ENCODE measurements at places on chromosomes 11 and 22. TPM values are rescaled to one million over a fixed set of nuclear protein-coding genes. Genes with fewer than 3 reads are reported as not detected.

- DNase-seq, result no peak
Measured at GRCh38 chr11:15801126-15801525, 555.2 kb downstream of the SOX6 start.

GRCh38 chr11:22982903-22983302, 122.6 kb upstream of the CCDC179 start:
- DNase-seq, result no peak

The ADORA2A gene
- polyA plus RNA-seq, result 9.3 TPM

- peak; percentile 60 for DNase-seq
Measured at GRCh38 chr11:72589802-72590761, 84.1 kb downstream of the PDE2A start.

- DNase-seq, result peak; percentile 93
Measured at GRCh38 chr22:23385678-23386631, 194.1 kb downstream of the IGLL1 start.

- no peak for DNase-seq
Measured at GRCh38 chr11:119880143-119880542, 151.1 kb upstream of the NECTIN1 start.

The RAB3IL1 gene
- 9.8 TPM for polyA plus RNA-seq

GRCh38 chr11:83666149-83666548, 380.0 kb upstream of the CCDC90B start:
- no peak for DNase-seq

- peak; percentile 83 for DNase-seq
Measured at GRCh38 chr11:68329978-68330699, 17.7 kb downstream of the LRP5 start.

The TUBA8 gene
- 1.7 TPM for polyA plus RNA-seq

DNA sequence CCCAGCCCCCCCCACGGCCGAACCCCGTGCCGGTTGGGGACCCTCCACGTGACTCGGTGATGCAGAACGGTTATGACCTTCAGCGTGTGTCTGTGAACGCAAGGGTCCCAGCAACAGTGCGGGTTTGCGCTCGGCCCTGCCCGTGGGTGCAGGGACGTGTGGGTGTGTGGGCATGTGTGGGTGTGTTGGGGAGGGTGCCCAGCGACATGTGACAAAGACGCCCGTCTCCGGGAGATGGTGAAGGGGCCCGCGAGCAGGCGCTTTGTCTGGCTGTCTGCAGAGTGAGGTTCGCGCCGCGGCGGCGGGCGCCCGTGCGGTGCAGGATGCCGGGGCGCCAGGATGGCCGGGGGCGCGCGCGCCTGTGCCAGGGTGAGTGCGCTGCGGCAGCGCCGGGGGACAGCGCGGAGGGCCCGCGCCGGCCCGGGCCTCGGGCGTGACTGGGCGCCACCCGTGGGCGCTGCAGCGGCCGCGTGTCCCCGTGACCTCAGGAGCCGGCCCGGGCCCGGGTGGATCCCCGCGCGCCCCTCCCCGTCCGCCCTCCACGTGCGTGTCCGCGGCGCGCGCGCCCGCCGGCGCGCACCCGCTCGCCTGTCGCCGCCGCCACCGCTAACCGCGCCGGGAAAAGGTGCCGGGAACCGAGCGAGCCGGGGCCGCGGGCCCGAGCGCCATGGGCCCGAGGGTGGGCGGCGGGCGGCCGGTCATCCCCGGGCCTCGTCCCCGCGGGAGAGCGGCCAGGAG, at the start of gene LRFN4:
Gene LRFN4 (plus strand): TSS at position 569 of the 738 bp plus-strand sequence. CDS start 681 bp downstream, outside the sequence.
- peak; percentile 90 for DNase-seq

DNA sequence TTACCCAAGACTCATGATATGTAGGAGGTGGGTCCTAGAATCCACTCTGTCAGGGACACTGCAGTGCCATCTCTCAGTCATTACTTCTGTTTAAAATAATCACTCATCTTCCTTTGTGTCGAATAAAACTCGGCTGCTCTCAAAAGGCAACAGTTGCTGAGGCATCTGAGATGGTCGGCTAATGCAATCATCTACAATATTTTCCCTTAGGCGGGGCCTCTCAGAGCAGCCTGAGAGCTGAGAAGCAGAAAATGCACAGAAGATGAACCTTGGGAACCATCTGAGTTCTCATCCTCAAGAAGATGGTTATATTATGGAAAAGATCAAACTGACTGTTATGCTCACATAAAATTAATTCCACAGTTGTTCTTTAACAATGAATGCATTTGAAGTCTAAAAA, 1518.2 kb upstream of the TENM4 start:
- no peak for DNase-seq

DNA sequence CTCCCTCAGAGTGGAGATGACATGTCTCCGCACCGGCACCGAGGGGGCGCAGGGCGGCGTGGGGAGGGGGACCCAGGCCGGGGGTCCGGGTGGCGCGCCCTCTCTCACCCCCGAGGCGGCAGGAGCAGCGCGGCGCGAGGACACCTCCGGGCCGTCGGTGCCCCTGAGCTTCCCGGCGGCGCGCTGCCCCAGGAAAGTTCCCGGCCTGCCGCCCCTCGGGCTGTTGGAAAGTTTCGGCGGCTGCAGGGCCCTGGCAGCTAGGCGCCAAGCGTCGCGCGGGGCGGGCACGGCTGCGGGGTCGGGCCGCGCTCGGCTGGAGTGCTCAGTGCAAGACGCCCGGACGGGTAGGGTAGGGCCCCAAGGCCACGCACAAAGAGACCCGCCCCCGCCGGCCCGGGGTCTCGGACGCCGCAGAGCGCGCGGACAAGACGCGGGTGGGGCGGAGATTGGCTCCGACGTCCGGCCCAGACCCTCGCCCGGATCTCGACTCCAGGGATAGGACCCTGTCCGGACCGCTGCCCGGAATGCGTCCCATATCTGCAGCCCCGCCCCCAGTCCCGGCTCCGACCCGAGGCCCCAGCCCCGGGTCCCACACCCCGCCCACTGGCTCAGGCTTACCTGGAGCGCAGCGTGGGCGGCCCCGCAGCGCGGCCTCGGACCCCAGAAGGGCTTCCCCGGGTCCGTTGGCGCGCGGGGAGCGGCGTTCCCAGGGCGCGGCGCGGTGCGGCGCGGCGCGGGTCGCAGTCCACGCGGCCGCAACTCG, 471 bp downstream of the ARVCF start:
- DNase-seq, result peak; percentile 71

GRCh38 chr11:123491241-123491640, 61.2 kb downstream of the GRAMD1B start:
- DNase-seq, result no peak

DNA sequence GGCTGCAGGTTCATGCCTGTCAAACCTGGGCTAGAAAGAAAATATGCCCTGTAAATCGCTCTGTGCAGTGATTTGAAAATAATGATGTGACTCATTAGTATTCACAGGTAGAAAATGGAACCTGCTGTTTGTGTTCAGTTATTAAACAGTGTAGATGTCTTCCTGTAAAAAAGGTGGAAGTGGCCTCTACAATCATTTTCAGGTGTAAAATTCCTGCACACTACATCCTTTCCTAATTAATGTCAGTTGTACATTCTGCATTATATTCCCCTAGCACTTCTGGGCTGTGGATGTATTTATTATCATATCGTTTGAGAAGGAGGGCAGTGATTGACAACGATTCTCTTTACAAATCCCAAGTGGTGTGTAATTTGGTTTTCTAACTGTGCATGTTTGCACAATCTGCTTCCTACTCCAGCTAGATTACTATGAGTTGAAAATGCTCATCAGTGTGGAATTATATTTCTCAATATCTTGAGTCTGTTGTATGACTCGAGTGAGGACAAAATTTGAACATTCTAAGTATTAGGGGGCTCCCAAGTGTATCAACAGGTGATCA, 454.0 kb upstream of the DDI1 start:
- no peak for DNase-seq

The GRAP2 gene
- polyA plus RNA-seq, result 0.13 TPM

- DNase-seq, result peak; percentile 46
Measured at GRCh38 chr11:86174101-86175046, 70.2 kb upstream of the EED start.

The CHST1 gene
- polyA plus RNA-seq, result 2.7 TPM

DNA sequence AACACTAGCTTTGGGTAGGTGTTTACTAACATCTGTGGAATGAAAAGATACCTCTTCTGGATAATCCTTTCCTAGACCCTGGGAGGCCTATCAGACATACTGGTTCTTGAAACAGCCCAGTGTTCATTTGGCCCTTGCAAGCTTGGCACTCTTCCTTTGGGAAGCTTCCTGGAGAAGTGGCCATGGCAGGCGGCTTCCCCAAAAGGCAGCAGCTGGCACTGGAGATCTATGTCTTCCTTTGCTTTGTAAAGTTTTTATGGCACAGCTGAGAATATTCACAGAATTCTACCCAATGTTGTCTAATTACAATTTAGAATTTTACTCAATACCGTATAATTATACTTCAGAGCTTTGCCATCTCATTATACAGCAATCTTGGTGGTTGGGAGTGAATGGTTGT, 199.2 kb upstream of the C11orf87 start:
- DNase-seq, result no peak

The METTL15 gene
- 7.1 TPM for polyA plus RNA-seq

DNA sequence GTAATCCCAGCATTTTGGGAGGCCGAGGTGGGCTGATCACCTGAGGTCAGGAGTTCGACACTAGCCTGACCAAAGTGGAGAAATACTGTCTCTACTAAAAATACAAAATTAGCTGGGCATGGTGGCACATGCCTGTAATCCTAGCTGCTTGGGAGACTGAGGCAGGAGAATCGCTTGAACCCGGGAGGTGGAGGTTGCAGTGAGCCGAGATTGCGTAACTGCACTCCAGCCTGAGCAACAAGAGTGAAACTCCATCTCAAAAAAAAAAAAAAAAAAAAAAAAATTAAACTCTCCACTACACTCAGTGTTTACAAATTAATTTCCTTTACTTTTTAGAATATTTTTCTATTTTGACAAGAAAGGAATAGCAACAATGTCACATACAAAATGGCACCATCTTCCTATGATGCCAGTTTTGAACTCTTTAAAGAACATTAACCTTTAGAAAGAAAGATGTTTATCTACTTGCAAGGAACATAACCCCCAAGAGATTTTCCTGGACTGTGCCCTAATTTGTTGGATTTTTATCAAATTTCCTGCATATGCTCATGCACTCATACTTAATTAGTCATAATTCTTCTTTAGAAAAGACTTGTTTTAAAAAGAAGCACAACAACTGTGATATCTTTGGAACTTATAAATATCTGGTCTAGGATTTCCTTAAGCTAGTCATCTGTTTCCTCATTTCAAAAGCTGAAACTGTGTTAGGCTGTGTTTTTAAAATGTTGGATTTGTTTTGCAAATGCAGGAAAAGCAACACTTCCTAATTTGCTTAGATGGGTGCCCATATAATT, 22.6 kb upstream of the HIPK3 start:
- DNase-seq, result no peak

- no peak for DNase-seq
Measured at GRCh38 chr11:128279866-128280265, 307.5 kb downstream of the ETS1 start.

- no peak for DNase-seq
Measured at GRCh38 chr11:120182790-120183491, 27.9 kb upstream of the OAF start.

DNA sequence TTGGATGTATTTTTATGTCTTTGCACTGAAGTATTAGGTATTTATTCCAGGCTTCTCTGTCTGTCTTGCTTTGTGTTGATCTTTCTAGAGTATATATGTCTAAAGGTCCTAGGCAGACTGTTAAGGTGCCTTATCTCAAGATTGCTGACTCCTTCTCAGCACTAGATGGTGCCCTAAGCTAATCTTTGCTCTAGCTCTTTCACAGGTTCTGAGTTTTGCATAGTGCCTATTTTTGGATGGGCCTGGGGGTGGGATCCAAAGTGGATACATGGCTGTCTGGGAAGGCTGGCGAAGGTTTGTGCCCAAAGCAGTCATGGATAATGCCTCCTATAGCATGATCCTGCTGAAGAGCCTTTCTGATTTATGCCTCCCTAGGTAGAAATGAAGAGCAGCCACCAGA, 154.9 kb downstream of the TRPC6 start:
- DNase-seq, result no peak

DNA sequence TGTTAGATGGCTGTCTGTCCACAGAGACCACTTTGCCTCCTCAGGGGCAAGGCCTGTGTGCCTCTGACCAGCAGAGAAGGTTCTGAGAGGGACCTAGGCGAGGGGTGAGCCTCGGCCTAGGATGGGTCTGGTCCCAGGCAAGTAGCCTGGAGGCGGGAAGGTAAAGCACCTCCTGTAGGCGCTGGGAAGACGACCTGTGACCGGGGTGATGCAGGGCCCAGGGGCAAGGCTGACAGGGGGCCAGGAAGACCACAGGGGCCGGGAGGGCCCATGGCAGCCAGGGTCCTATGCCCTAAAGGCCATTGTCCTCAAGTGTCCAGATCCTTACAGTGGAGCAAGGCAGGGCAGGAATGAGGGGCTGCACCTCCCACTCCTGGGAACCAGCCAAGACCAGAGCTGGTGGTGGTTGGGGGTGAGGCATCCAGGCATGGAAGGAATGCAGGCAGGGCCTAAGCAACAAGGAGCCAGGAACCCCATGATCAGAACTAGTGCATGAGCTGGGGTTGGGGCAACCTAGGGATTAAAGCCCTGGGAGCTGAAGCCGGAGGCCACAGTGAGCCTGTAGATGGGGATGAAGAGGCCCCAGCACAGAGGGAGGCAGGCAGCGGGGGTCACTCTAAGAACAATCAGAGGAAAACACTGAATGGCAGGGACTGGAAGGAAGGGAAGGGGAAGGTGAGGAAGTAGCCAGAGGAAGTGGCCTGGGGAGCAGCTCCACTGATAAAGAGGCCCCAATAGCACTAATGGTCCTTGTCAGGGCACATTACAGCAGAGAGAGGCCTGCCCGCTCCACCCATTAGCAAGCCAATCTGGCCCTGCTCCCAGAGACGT, 32.9 kb upstream of the KLHL35 start:
- no peak for DNase-seq

GRCh38 chr11:104967534-104968354, 630 bp downstream of the CASP4 start:
- DNase-seq, result no peak

The MS4A14 gene
- not detected for polyA plus RNA-seq

GRCh38 chr11:32833921-32834320, 4.2 kb downstream of the PRRG4 start:
- DNase-seq, result no peak

The PRG2 gene
- not detected for polyA plus RNA-seq

GRCh38 chr11:8794677-8795103, 112.1 kb downstream of the RPL27A start:
- no peak for DNase-seq

The OR52H1 gene
- not detected for polyA plus RNA-seq

DNA sequence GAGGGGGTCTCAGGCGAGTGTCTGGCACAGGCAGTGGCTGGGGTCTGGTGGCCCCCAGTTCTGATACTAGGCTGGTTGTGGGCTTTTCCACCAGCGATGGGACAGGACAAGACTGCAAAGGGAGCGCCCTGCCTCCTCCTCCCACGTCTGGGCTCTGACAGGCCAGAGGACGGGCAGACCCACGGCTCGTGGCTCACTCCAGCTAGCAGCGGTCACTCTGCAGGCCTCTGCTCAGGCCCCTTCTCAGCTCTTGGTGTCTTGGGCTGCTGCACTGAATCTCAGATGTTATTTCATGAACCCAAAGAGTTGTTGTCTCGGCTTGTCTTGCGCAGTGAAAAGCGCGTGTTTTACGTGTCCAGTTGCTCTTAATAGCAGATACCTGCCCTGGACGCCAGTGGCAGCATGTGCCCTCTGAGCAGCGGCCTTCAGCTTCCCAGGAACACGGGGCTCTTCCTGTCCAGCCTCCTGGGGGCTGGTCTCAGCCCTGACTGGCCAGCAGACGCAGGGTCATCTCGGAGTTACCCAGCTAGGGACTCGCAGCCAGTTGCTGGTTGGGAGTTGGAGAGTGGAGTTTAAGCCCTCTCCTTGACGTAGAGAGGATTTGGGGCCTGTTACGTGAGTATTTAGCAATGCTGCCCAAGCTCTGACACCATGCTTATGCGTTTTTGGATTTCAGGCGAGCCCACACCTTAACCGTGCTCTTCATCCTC, 9.6 kb downstream of the PTDSS2 start:
- DNase-seq, result no peak

All from SK-N-SH (cell line).